ENCODE measurements at places on chromosomes 11 and 22.

- no peak for DNase-seq
Observed at GRCh38 chr11:12691473-12691872, 17.3 kb downstream of the TEAD1 start.

- no peak for DNase-seq
Observed at GRCh38 chr22:39421691-39422090, 22.1 kb downstream of the TAB1 start.

DNA sequence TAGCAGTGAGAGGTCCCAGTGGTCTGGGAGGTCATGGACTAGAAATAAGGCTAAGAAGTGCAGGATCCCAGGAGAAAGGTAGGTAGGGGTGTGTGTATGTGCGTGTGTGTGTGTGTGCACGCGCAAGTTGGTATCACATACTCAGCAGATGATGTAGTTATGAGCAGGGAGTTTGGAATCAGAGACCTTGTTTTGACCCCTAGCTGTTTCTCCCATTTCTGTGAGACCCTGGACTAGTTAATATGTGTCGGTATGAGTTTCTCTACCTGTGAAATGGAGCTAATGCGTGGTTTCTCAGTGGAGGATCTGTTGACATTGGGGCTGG lies 1.3 kb downstream of the SERPING1 start:
- DNase-seq, result no peak

GRCh38 chr22:46770726-46771125 lies 8.3 kb downstream of the TBC1D22A start:
- DNase-seq, result no peak

DNA sequence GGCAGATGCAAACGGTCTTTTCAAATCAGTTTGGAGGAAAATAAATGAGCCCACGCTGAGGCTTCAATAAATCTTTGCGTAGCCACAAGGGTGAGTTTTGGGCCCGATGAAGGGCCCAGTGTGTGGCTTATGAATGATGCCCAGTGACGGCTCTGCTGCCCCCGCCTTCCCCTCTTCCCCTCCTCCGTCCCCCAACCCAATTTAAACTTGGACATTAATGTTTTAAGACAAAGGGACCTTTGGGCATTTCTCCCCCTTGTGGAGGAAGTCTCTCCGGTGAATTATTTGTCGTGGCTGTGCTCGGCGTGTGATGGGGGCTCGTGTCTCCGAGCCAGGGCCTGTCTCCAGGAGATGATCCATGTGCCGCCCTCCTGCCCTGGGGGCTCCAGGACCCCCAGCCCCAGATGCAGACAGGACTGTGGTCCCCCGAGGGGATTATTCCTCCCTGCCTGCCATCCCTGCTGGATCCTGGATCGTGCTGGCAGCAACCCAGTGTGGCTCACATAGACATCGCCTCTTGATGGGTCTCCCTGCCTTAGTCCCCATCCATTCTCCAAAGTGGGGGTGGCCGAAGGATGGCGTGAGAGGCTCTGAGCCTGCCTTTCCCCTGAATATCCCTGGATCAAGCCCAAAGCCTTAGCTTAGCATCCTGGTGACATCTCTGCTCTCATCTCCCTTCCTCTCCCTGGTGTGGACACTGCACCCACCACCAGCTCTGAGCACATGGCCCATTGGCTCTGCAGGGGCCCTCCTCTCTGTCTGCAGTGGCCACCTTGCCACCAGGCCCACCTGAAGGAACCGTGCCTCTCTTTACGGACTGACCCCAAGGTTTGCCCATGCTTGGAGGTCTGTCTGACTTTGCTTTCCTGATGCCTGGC lies 56.4 kb downstream of the SMIM38 start:
- DNase-seq, result no peak

- DNase-seq, result no peak
Observed at GRCh38 chr11:74444173-74444826, 23.0 kb downstream of the KCNE3 start.

DNA sequence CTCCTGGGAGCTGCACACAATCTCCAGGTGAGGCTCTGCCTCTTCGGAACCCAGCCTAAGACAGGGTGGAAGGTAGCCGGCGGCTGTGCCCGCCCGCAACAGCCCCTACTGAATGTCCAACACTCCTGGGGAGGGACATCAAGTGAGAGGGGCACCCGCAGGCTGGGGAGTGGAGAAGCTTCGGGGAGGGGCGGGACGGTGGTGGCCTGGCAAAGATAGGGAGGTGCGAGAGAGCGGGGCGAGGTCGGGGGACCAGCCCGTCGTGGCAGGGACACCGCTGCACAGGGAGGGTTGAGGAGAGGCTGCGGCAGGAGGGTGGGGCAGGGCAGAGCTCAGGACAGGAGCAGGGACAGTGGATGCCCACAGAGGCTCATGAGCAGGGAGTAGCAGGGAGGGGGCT lies 8.9 kb upstream of the FADS3 start:
- DNase-seq, result no peak

GRCh38 chr22:44363013-44363979 lies 50.5 kb upstream of the SHISAL1 start:
- no peak for DNase-seq

DNA sequence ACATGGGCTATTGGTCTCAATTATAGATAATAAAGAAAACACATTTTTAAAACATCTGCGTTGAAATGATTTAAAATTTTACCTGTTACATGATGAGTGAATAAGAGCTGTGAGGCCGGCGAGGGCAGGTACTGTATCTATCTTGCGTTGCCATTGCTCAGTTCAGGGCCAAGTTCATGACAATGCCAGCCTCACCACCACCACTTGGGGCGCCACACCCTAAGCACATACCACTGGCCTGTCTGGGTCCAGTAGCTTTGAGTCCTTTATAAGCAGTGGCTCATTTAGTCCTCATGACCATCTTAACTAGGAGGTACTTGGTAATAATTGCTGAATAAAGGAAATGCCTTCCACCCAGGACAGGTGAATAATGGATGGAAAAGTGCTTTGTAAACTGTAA lies 14.5 kb upstream of the MB start:
- no peak for DNase-seq

DNA sequence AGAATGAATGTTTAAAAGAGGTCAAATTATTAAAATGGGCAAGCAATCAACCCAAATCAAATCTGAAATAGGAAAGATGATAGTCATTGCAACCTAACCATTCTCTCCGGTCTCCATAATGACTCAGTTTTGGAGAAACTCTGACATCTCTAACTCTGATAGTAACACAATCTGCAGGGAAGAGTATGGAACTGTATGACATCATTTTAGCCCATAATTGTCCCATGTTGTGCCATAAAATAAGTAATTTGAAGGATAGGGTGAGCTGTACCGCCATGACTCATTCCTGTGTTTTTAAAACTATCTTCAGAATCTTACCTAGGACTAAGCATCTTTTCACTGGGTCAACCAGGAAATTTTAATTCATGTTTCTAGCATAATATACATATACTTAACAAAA lies 350.8 kb downstream of the DLG2 start:
- no peak for DNase-seq

DNA sequence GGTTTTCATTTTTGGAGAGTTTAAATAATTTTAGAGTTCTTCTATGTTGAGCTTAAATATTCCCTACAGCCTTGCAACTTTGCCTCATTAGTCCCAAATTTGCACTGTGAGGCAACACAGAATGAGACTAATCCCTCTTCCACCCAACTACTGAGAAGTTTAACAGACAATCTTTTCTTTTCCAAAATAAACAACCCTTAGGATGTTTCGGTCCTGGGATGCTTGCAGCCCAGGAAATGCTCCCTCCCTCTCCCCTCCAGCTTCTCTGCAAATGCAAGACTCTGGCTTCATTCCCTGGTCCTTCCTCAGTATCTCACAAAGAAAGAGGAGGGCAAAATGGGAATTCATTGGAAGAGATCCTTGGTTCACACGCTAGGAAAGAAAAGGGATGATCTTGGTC lies 222.5 kb downstream of the ST3GAL4 start:
- no peak for DNase-seq

DNA sequence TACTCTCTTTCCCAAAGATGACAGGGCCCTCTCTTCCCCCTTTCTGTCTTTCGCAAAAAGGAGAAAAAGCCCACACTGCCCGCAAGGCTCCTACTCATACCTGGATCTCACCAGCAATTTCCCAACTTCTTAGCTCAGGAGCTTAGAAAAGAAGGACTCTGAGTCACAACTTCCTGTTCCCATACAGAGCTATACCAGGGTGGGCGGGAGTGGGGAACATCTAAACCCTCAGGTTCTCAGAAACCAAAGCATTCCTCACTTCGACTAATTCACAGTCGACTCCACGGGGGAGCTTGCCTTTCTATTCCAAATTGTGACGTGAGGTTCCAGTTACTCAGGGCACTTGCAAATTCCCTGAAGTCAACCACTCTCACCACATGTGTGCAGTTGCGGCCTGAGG lies 61.9 kb downstream of the MTNR1B start:
- DNase-seq, result no peak

DNA sequence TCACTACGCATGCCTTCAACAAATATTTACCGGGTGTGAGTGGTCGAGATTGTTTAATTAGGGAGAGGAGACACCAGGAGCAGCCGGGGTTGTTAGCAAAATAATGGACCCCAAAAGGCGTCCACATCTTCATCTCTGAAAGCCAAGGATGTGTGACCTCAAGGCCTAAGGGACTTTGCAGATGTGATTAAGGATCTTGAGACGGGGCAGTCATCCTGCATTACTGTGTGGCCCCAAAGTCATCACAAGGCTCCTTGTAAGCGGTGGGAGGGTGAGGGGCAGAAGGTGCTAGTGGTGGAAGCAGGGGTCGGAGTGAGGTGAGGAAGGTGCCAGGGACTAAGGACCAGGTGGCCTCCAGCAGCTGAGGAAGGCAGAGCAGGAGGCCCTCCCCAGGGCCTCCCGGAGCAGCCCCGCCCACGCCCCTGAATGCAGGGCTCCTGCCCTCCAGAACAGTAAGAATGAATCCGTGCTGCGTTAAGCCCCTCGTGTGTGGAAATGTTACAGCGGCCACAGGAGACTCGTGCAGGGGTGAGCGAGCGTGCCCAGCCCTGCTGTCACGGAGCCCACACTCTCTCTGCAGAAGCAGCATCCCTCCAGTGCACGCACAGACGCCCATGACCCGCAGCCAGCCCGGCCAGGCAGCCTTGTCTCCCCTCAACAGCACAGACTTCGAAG lies 83.5 kb downstream of the CELSR1 start:
- DNase-seq, result no peak

- DNase-seq, result no peak
Observed at GRCh38 chr11:61172888-61173287, 11.7 kb upstream of the VPS37C start.

DNA sequence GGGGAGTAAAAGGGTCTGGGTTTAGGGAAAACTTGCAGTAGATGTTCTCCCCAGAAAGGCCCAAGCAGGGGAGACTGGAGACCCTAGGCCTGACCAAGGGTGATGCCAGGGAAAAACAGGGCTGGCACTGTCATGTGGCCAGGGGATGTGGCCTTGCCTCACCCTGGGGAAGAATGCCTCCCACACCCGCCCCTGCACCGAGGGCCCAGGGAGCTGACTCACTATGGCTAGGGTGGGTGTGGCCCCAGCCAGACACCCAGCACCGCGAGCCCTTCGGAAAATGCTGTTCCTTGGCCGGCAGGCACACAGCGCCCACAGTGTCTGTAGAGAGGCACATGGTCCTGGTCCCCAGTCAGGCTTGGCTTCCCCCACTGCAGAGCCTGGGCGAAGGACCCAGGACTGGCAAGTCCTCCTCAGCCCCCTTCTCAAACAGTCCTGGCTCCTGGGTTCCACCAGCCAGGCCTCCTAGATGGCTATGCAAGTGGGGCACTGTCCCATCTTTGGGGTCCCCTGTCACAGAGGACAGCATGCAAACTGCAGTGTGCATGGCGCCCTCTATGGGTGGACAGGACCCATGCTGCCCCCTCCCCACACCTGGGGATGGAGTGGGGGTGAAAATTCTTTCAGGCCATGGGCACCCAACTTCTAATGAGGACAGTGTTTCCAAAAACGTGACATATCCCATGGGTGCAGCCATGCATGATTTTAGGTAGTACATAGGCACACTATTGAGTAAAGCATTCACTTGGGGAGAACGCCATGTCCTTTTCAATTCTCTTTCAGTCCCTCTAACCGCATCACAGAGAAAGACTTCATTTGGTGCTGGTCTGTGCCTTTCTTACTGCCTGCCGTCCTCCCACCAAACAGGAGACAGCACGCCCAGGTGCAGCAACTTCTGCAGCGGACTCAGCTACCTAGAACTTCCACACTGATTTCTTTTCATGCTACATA lies 15.2 kb downstream of the TMPRSS5 start:
- no peak for DNase-seq

- DNase-seq, result no peak
Observed at GRCh38 chr22:17931400-17931825, 92.9 kb downstream of the MICAL3 start.

- no peak for DNase-seq
Observed at GRCh38 chr22:19884161-19884953, 29.7 kb upstream of the GNB1L start.

DNA sequence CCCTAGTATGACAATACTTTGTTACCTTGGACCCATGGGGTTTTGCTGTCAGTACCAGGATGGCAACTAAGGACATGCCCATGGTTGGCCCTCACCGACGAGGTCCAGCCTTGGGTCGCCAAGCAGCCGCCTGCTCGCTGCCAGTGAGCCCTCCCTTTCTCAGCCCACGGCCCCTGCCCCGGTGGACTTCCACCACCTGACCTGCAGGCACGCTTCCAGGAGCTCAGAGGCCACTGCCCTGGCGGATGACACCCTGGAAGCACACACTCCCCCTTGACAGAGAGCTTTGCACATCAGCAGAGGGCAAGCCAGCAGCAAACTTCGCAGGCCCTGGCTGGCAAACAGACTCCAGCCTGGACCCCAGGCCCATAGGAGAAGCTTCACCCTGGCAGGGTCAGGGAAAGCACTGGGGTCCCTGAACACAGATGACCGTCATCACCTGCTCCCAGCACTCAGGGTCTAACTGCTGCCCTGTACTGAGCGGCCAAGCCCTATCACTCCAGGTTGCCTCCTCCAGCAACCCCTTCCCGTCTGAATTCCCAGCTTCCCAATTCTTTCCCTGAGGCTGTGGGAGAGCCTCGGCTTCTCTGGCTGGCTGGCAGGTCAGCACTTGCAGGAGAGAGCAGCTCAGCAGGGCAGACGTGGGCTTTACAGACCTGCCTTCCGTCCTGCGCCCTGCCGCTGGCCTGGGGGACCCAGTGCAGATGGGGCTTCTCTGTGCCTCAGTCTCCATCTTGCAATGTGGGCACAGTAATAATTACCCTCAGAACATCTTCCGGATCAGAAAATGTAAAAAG lies 2.7 kb upstream of the PPARA start:
- DNase-seq, result no peak

GRCh38 chr11:118935376-118935775 lies 9.7 kb upstream of the BCL9L start:
- DNase-seq, result no peak
